ENCODE measurements at places on chromosomes 1 and 21.
A peak's percentile ranks its signal among the peaks of the same experiment; 100 is the strongest.

DNA sequence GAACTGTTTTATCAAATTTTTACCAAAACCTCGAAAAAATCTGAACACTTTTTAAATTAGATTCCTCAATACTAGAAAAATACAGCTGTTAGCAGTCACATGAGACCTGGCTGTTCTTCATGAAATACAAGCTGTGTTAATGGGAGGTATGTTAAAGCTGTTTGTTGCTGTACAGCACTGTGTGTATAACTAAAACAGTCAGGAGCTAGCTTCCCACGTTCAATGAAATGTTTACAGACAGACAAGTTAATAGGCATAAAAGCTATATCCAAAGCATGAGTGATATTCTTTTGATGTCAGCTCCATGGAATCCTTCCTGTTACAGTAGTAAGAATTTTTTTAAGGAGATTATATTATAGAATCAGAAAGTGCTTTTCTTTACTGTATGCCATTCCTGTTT, 223.2 kb upstream of the FOXD3 start:
- DNase-seq: no peak

- DNase-seq: no peak
Measured at GRCh38 chr21:44965251-44966022, 25.6 kb downstream of the SLX9 start.

DNA sequence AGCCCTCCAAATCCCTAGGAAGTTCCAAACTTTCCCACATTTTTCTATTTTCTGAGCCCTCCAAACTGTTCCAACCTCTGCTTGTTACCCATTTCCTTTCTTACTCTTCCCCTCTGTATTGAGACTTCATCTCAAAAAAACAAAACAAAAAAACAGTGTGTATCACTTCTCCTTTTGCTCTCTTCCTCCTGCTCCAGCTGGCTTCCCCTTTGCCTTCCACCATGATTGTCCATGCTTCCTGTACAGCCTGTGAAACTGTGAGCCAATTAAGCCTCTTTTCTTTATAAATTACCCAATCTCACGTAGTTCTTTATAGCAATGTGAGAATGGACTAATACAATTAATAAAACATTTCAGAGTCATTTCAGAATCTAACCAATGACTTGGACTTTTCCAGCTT, 69.6 kb upstream of the KRTAP19-8 start:
- DNase-seq: no peak

DNA sequence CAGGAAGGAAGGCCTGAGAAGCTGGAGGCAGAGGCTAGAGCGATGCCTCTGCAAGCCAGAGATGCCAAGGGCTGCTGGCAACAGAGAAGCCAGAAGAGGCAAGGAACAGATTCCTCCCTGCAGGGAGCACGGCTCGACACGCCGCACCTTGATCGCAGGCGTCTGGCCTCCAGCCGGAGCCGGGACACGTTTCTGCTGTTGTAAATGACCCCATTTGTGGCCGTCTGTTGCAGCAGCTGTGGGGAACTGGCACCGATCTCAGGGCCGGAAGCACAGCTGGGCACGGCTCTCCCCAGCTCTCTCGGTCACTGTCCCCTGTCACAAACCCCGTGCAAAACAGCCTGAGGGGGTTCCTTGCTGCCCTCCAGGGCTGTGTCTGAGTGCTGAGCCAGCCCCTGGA, 59.6 kb downstream of the SIK1 start:
- no peak for DNase-seq

DNA sequence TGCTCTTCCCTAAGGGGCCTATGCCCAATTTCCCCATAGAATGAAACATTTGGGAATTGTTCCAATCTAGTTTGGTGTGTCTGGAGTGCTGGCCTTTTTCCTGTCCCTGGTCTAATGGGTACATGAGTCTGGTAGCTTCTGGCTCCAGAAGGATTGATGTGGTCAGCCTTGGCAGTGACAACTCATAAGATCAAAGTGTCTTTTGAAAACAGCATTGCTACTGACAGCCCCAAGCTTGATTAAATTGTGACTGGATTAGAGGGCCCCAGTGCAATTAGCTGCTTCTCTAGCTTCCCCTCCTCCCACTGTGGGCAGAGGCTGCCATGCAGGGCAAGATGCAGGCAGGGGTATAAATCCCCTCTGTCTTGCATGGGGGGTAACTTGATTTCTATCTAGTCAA, 130.9 kb downstream of the UCK2 start:
- DNase-seq: no peak

- no peak for DNase-seq
Measured at GRCh38 chr1:77465139-77465538, 183.3 kb downstream of the AK5 start.

DNA sequence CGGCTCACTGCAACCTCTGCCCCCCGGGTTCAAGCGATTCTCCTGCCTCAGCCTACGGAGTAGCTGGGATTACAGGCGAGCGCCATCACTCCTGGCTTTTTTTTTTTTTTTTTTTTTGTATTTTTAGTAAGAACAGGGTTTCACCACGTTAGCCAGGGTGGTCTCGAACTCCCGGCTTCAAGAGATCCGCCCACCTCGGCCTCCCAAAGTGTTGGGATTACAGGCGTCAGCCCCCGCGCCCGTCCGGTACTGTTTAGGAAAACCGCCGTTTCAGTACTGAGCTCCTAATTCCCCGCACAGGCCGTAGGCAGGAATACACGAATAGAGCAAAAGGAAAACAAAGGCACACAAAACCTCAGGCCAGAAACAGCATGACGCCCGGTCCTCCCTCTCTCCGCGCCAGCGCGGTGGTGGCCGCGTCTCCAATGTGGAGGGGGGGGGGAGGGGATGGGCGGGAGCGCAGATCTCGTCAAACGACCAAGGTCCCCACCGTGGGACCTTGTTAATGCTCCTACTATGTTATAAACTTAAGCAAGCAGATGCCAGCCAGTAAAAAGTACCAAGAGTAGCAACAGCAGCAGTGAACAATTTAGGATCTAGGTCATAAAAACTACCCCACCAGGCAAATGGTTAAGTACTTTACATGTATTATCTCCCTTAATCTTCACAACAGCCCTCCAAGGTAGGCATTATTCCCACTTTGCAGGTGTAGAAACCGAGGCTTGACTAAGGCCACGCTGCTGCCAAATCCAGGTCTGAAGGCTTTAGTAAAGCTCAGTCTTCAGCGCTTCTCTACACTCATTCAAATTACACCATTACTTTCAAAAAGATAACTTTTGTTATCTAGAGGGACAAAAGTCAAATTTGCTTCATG, 648 bp upstream of the ADAR start:
- peak; percentile 71 for DNase-seq
